ENCODE measurements at places on chromosomes 5 and 9.

GRCh38 chr5:82975396-82975795, 101.8 kb downstream of the TMEM167A start:
- H3K27ac ChIP-seq: no peak overlapping the region
- no peaks in the 10 kb centered on the region for H3K36me3 ChIP-seq
- H3K27me3 ChIP-seq: no peaks in the 10 kb centered on the region
- H3K4me3 ChIP-seq: peak overlapping the region; percentile 18

- DNase-seq: no peak
- H3K4me1 ChIP-seq: peaks cover 7% of the 10 kb centered on the region
- no peaks in the 10 kb centered on the region for H3K27me3 ChIP-seq
- H3K36me3 ChIP-seq: no peaks in the 10 kb centered on the region
- no peak overlapping the region for H3K27ac ChIP-seq
Observed at GRCh38 chr5:134246771-134247427, 21.0 kb upstream of the PPP2CA start.

GRCh38 chr5:150069672-150070627, 16.4 kb downstream of the CSF1R start:
- DNase-seq: peak; percentile 15
- H3K27ac ChIP-seq: no peak overlapping the region
- no peaks in the 10 kb centered on the region for H3K36me3 ChIP-seq
- no peaks in the 10 kb centered on the region for H3K4me1 ChIP-seq
- no peaks in the 10 kb centered on the region for H3K27me3 ChIP-seq

DNA sequence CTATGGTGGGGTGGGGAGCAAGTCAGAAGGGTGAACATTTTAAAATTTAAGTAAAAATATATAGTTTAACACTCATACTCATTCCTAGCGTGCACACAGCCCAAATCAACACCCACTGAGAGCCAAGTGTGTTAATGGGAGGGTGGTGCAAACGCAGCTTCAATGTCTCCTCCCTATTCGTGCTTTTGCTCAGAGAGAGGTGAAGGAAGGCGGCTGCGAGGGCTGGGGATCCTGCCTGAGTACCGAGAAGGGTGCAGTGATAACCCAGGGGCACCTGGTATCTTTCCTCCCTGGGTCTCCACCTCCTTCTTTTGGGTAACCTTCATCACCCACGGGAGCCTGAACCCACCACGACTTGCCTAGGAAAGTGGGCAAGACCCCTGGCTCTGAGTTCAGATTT, 35.0 kb downstream of the FGF1 start:
- no peaks in the 10 kb centered on the region for H3K4me1 ChIP-seq
- no peak overlapping the region for H3K27ac ChIP-seq
- H3K36me3 ChIP-seq: no peaks in the 10 kb centered on the region
- H3K4me3 ChIP-seq: no peak overlapping the region
- no peak for DNase-seq
- H3K27me3 ChIP-seq: no peaks in the 10 kb centered on the region

DNA sequence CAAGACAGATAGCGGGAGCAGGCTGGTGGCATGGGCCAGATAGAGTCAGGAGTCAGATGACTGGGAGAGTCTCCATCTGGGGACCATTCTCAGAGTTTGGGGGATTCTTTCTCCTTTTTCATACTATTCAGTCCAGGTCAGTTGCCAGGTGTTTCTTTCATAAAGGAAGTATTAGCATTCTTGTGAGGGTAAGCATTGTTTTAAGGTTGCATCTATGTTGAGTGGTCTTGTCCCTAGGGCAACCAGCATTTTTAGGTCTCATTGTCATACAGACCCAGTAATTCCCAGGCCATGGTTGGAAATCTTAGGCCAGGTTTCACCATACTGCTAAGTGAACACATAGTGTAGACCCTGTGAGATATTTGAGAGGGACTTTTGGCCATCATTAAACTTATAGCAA, 122.3 kb upstream of the POC5 start:
- no peak for DNase-seq
- H3K4me3 ChIP-seq: no peak overlapping the region
- H3K4me1 ChIP-seq: no peaks in the 10 kb centered on the region
- no peak overlapping the region for H3K27ac ChIP-seq
- no peaks in the 10 kb centered on the region for H3K36me3 ChIP-seq

DNA sequence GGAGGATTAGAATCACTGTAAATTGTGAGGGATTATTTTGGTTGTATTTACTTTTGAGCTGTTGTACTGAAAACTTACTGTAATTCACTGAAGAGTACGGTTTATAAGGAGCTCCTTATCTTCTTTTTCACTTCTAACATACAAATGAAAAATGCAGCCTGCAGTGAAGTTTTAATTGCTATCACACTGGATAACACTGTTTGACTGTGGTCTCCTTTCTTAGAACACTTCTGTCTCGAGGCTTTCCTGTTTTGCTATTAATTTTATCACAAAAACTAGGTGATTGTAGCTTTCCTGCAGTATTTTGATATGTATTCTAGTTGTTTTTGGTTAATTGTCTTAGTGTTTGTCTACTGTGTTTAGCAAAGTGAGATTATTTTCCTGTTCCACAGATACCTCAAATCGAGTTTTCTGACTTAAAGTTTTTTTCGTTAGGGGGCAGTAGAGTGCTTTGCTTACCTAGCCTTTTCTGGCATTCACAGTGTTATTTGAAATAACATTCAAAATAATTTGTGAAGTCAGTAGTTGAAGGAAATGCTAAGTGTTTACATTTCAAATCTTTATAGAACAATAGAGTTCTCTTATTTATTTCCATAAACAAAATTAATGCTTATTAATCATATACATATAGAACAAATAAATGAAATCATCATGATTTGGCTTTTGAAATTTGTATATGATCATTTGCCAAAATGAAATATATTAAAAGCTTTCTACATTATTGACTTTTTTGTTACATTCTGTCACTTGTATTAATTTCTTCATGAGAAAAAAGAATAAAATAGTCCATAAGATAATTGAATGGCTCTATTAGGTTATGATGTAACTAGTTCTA, 52.9 kb downstream of the COMMD10 start:
- peak; percentile 66 for DNase-seq
- H3K27me3 ChIP-seq: no peaks in the 10 kb centered on the region
- no peak overlapping the region for H3K27ac ChIP-seq
- no peaks in the 10 kb centered on the region for H3K36me3 ChIP-seq
- no peaks in the 10 kb centered on the region for H3K4me1 ChIP-seq

- no peak overlapping the region for H3K27ac ChIP-seq
- peaks cover 6% of the 10 kb centered on the region for H3K4me1 ChIP-seq
- no peaks in the 10 kb centered on the region for H3K36me3 ChIP-seq
- no peak for DNase-seq
- H3K27me3 ChIP-seq: no peaks in the 10 kb centered on the region
Observed at GRCh38 chr5:151384106-151384505, 36.7 kb upstream of the SLC36A2 start.

DNA sequence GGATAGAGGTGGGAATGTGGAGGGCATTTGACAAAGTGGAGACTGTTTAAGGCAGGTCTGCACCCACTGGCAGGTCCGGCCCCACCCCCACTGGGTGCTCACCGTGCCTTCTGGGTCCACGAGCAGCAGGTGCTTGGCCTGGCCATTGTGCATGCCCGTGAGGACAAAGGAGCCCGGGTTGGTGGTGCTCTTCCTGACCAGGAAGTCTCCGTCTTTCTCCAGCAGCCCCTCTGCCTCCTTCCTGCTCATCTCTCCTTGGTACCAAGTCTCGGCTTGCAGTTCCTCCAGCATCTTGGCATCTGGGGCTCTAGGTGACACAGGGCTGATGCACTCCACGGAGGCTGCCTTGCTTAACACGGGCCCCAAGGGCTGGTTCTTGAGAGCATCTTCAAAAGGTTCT, 46.6 kb downstream of the S1PR3 start:
- H3K27me3 ChIP-seq: no peaks in the 10 kb centered on the region
- DNase-seq: no peak
- H3K4me1 ChIP-seq: no peaks in the 10 kb centered on the region
- no peak overlapping the region for H3K27ac ChIP-seq
- H3K36me3 ChIP-seq: no peaks in the 10 kb centered on the region

GRCh38 chr5:153880106-153880505, 158.6 kb downstream of the FAM114A2 start:
- H3K4me1 ChIP-seq: peaks cover 2% of the 10 kb centered on the region
- no peaks in the 10 kb centered on the region for H3K27me3 ChIP-seq
- no peak for DNase-seq
- no peak overlapping the region for H3K4me3 ChIP-seq

GRCh38 chr9:79902825-79903600, 331.2 kb downstream of the TLE4 start:
- no peak for DNase-seq
- no peak overlapping the region for H3K4me3 ChIP-seq
- no peaks in the 10 kb centered on the region for H3K4me1 ChIP-seq

DNA sequence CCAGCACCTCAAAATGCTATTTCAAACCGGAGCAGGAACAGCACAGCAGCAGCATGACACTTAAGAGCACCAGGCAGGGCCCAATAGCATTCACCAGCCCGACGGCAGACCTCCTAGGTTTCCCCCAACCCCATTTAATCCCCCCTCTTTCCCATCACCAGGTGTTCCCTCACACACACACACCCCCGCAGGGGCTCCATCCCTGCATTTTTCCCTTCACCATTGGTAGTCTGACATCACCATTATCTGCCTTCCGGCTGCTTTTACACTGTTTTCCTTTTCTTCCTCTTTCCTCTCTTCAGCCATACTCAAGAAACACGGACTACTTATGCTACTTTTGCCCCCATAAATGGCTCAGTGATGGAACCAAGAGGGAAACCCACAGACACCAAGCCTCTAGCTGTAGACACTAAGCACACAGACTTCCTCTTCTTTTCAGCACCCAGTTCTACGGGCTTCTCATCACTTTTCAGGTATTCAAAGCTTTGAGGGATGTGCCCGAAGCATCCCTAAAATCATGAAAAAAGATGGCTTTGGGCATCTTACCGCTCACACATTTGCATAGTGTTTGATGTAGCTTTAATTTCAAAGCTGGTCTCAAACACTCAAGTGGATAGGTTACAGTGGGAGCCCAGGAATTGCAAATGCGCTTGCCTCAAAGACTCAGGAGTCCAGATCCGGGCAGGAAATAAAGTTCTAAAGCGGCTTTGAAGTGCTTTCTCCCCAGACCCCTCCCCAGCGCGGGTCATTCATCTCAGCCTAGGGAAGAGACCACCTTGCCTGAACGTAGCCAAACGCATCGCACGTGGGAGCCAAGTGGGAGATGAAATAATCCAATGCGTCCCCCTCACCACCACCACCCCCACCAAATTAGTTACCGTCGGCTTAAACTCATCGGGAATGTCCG, 141.5 kb downstream of the TSSK1B start:
- peaks cover 25% of the 10 kb centered on the region for H3K4me1 ChIP-seq
- no peaks in the 10 kb centered on the region for H3K27me3 ChIP-seq
- peak overlapping the region; percentile 67 for H3K27ac ChIP-seq

GRCh38 chr5:140868721-140869554, at the start of gene PCDHA11:
Gene PCDHA11 (plus strand): TSS chr5:140868957. CDS start chr5:140869104, 147 bp downstream.
- no peaks in the 10 kb centered on the region for H3K4me1 ChIP-seq
- H3K4me3 ChIP-seq: peak within 1 kb of the TSS; percentile 41
- H3K27ac ChIP-seq: no peak within 1 kb of the TSS

DNA sequence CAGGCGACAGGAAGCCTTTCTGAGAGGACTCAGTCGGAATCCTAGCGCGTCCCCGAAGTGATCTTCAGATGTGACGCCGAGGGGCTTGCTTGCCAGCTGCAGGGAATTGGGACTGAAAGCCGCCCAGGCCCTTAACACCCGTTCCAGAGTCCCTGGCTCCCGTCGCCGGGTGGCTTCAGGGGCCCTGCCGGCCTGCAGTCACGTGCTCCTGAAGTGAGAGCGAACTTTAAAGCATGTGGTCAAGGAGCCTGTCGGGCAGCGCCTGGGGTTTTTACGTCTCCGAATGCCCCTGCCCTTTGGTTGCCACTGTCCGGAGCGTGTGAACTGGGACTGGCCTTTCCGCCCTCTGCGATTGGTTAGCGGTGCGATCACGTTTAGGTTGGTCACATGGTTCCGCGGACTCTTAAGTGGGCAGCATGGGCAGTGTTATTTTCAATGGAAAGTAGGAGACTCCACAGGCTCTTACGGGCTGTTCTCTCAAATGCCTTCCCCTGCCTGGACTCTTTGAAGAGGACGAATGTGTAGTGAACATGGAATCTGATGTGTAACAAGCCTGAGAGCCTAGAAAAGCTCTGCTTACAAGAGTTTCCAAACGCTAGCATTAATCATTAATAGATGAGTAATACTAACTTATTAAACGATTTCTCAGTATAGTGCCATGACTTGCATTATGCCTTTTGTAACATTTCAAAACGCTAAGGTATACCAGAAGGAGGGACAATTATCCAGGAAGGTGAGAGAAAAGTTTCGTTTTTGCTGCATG, 1.9 kb downstream of the VLDLR start:
- peak; percentile 82 for DNase-seq

- peaks cover 3% of the 10 kb centered on the region for H3K4me1 ChIP-seq
- H3K4me3 ChIP-seq: no peak overlapping the region
- no peaks in the 10 kb centered on the region for H3K36me3 ChIP-seq
- DNase-seq: no peak
- H3K27ac ChIP-seq: no peak overlapping the region
- H3K27me3 ChIP-seq: no peaks in the 10 kb centered on the region
Observed at GRCh38 chr5:20102293-20102692, 114.3 kb upstream of the CDH18 start.

- no peaks in the 10 kb centered on the region for H3K36me3 ChIP-seq
- H3K27me3 ChIP-seq: peaks cover 29% of the 10 kb centered on the region
- H3K4me1 ChIP-seq: no peaks in the 10 kb centered on the region
- H3K4me3 ChIP-seq: no peak within 1 kb of the TSS
- H3K27ac ChIP-seq: no peak within 1 kb of the TSS
Observed at GRCh38 chr5:321230-321725, at the start of gene AHRR. Gene AHRR (plus strand): TSS chr5:321714. CDS start chr5:343903, 22,189 bp downstream.

- H3K36me3 ChIP-seq: peaks cover 4% of the 10 kb centered on the region
- no peaks in the 10 kb centered on the region for H3K27me3 ChIP-seq
- H3K4me1 ChIP-seq: no peaks in the 10 kb centered on the region
- no peak overlapping the region for H3K4me3 ChIP-seq
- peak; percentile 41 for DNase-seq
Observed at GRCh38 chr5:95760273-95761191, 29.4 kb downstream of the RHOBTB3 start.

GRCh38 chr5:14406554-14406849, 175.1 kb upstream of the OTULINL start:
- H3K4me3 ChIP-seq: no peak overlapping the region
- H3K27ac ChIP-seq: no peak overlapping the region
- no peaks in the 10 kb centered on the region for H3K4me1 ChIP-seq
- no peaks in the 10 kb centered on the region for H3K27me3 ChIP-seq
- H3K36me3 ChIP-seq: peaks cover 16% of the 10 kb centered on the region
- no peak for DNase-seq

DNA sequence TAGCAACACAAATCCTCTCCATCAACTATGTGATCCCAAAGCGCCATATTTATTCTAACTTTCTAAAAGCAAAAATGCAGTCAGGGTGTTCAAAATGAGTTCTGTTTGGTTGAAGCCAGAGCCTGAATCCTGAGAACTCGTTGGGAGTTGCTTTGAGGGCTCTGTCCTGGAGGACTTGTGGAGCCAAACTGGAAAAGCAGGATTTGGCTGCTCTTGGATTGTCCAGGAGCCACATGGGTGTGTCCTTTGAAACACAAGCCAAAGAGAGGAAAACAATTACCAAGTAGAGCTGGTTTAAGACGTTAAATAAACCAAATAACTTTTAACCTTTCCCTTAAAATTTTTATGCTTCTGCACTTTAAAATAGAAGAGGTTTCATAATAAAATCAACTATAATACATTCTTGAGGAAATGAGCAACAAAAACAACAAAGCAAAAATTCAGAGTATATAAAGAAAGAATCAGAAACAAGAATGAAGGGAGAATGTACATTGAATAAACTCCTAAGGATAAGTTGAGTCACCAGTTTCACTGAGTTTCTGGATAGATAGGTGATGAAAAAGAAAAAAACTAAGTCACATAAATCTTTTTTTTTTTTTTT, 13.5 kb downstream of the C5orf46 start:
- no peaks in the 10 kb centered on the region for H3K4me1 ChIP-seq
- no peak overlapping the region for H3K4me3 ChIP-seq
- peak; percentile 77 for DNase-seq
- H3K27ac ChIP-seq: no peak overlapping the region
- no peaks in the 10 kb centered on the region for H3K36me3 ChIP-seq

Data from mesendoderm (in vitro differentiated cells).